ENCODE measurements at places on chromosomes 2 and 18.

DNA sequence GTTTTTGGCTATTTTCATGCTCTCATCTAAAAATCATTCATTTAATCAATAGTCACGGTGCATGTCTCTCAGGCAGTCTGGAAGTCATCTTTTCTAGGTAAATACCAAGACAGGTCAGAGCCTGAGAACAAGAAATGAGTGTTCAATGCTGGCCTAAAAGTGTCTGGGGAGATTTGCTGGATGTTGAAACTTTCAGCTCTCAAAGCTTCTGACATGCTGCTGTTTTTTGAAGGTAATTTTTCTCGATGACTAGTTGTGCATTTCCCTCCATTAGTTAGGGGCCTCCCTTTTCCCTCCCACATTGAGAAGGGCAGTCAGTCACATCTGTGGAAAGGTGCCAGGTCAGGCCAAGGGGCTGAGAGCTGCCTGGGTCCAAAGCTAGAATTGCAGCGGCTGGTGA, 115.6 kb downstream of the LPIN1 start:
- no peak overlapping the region for H3K27ac ChIP-seq
- peaks cover 9% of the 10 kb centered on the region for H3K4me1 ChIP-seq
- H3K27me3 ChIP-seq, result no peaks in the 10 kb centered on the region
- DNase-seq, result no peak
- H3K4me3 ChIP-seq, result no peak overlapping the region

DNA sequence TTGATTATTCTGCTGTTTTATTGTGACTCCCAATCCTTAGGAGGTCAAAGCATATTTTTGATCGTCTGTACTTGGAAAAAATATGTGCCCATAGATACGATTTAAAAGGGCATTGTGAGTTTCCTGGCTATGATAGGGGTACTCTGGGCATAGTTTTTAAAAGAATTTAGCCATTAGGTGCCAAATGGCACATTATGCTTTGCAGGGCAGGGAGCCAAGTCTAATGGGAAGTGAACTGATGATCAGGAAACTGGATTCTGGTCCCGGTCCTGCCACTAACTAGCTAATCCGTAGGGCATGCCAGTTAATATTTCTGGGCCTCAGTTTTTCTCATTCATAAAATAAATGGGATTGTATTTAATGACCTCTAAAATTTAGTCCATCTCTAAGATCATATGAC, 189.3 kb downstream of the LTBP1 start:
- H3K4me3 ChIP-seq, result no peak overlapping the region
- no peak for DNase-seq
- H3K36me3 ChIP-seq, result no peaks in the 10 kb centered on the region
- no peak overlapping the region for H3K27ac ChIP-seq
- peaks cover 27% of the 10 kb centered on the region for H3K27me3 ChIP-seq

GRCh38 chr18:62024983-62025382, 132.2 kb upstream of the RNF152 start:
- no peak for DNase-seq
- no peaks in the 10 kb centered on the region for H3K36me3 ChIP-seq
- peaks cover 22% of the 10 kb centered on the region for H3K27me3 ChIP-seq
- H3K27ac ChIP-seq, result no peak overlapping the region

- DNase-seq, result no peak
- H3K27ac ChIP-seq, result no peak overlapping the region
- H3K27me3 ChIP-seq, result peaks cover 19% of the 10 kb centered on the region
- no peaks in the 10 kb centered on the region for H3K36me3 ChIP-seq
- H3K4me1 ChIP-seq, result peaks cover 6% of the 10 kb centered on the region
These were observed 191.4 kb downstream of the SS18 start for GRCh38 chr18:25898965-25899364.

- no peak overlapping the region for H3K27ac ChIP-seq
- no peaks in the 10 kb centered on the region for H3K27me3 ChIP-seq
- H3K36me3 ChIP-seq, result no peaks in the 10 kb centered on the region
- H3K4me1 ChIP-seq, result no peaks in the 10 kb centered on the region
These were observed 13.0 kb upstream of the IL1RN start for GRCh38 chr2:113114224-113114945.

- no peaks in the 10 kb centered on the region for H3K27me3 ChIP-seq
- no peaks in the 10 kb centered on the region for H3K36me3 ChIP-seq
- DNase-seq, result no peak
- H3K4me1 ChIP-seq, result no peaks in the 10 kb centered on the region
- no peak overlapping the region for H3K4me3 ChIP-seq
These were observed 371.6 kb upstream of the LRP1B start for GRCh38 chr2:142502402-142502801.

DNA sequence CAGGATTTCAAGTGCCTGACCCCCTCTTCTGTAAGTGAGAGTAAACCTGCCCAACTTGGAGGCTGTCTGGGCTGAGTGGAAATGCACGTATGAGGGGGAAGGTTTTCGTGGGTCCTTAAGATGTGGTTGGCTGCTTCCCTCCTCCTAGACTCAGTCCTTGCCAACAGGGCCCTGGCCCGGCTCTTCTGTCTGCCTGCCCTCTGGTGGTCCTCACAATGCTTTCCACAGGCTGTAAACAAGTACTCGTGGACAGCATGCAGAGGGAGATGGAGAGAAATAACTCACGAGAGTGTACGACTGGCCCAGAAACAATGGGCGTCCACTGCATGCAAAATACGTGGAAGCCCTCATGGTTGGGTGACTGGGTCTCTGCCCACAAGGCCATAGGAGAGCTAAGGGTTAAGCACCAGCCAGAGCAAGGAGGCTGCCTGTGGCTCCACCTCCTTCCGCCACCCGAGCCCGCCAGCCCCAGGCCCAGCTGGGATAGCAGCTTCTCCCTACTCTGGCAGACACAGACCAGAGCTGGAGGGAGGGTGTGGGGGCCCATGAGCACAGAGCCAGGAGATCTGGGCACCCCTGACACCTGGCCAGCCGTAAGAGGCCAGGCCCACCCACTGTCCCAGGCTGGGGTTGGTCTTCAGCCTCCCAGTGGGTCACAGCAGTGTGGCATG, 17.0 kb upstream of the ARHGEF4 start:
- DNase-seq, result no peak
- H3K4me3 ChIP-seq, result no peak overlapping the region
- peaks cover 7% of the 10 kb centered on the region for H3K36me3 ChIP-seq
- H3K4me1 ChIP-seq, result peaks cover 11% of the 10 kb centered on the region
- H3K27me3 ChIP-seq, result peaks cover 9% of the 10 kb centered on the region

DNA sequence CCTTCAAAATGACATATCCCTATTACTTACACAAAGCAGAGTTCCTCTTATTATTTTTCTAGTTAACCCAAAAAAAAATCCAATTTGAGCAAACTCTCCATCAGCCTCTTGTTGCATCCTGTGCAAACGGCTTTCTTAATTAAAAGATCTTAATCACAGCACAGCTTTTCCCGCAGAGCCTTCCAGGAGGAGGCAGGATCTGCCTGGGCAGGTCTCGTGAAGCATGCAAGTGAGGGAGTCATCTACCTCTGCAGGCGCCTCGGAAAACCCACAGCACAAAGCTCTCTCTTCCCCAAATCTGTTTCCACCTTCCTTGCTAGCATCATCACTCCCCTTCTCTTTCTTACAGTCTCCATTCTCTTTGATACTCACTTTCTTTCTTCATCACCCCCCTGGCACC, 100.4 kb downstream of the EN1 start:
- H3K27me3 ChIP-seq, result peaks cover 46% of the 10 kb centered on the region
- no peak overlapping the region for H3K27ac ChIP-seq
- no peak for DNase-seq
- H3K36me3 ChIP-seq, result no peaks in the 10 kb centered on the region
- no peak overlapping the region for H3K4me3 ChIP-seq

DNA sequence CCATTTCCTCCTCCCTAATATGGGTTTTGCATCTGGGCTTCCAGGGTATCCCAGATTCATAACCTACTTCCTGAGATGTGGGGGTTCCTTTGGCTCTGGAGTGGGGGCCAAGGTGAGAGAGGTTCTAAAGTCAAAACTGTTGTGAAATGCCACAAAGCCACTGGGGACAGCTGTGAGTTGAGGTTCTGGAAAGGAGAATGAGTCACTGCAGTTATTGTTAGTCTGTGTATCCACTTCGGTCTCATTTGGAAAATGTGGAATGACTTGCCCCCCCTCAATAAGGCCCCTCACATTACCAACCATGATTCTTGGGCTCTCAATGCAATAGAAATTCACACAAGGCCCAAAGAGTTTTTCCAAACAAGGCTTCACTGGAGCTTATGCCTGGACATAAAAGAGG, 51.1 kb upstream of the LGALSL start:
- H3K4me3 ChIP-seq, result no peak overlapping the region
- no peak overlapping the region for H3K27ac ChIP-seq
- H3K4me1 ChIP-seq, result no peaks in the 10 kb centered on the region
- peaks cover 44% of the 10 kb centered on the region for H3K27me3 ChIP-seq

- peak overlapping the region; percentile 0 for H3K27ac ChIP-seq
- H3K4me1 ChIP-seq, result peaks cover 50% of the 10 kb centered on the region
- H3K4me3 ChIP-seq, result no peak overlapping the region
- H3K27me3 ChIP-seq, result no peaks in the 10 kb centered on the region
- H3K36me3 ChIP-seq, result peaks cover 17% of the 10 kb centered on the region
These were observed 15.8 kb downstream of the SERTAD2 start for GRCh38 chr2:64637931-64638330.

GRCh38 chr2:42928161-42928691, 135.8 kb upstream of the HAAO start:
- no peaks in the 10 kb centered on the region for H3K36me3 ChIP-seq
- H3K4me1 ChIP-seq, result no peaks in the 10 kb centered on the region
- H3K27me3 ChIP-seq, result no peaks in the 10 kb centered on the region
- H3K27ac ChIP-seq, result no peak overlapping the region
- no peak for DNase-seq

- no peaks in the 10 kb centered on the region for H3K27me3 ChIP-seq
- no peak overlapping the region for H3K4me3 ChIP-seq
- no peak for DNase-seq
- no peaks in the 10 kb centered on the region for H3K36me3 ChIP-seq
- no peaks in the 10 kb centered on the region for H3K4me1 ChIP-seq
These were observed 183.5 kb downstream of the CBLN2 start for GRCh38 chr18:72360634-72361033.

- no peaks in the 10 kb centered on the region for H3K36me3 ChIP-seq
- H3K27ac ChIP-seq, result no peak overlapping the region
- no peak for DNase-seq
- H3K27me3 ChIP-seq, result peaks cover 79% of the 10 kb centered on the region
These were observed 80.6 kb downstream of the NRP2 start for GRCh38 chr2:205762881-205763280.

- peaks cover 6% of the 10 kb centered on the region for H3K36me3 ChIP-seq
- H3K4me3 ChIP-seq, result no peak overlapping the region
- H3K27me3 ChIP-seq, result no peaks in the 10 kb centered on the region
- DNase-seq, result no peak
These were observed 62.6 kb downstream of the EMX1 start for GRCh38 chr2:72979896-72980295.

- no peaks in the 10 kb centered on the region for H3K27me3 ChIP-seq
- H3K4me1 ChIP-seq, result peaks cover 92% of the 10 kb centered on the region
- H3K27ac ChIP-seq, result peak overlapping the region; percentile 97
These were observed 103.5 kb downstream of the ANKRD44 start for GRCh38 chr2:197207106-197207505.

DNA sequence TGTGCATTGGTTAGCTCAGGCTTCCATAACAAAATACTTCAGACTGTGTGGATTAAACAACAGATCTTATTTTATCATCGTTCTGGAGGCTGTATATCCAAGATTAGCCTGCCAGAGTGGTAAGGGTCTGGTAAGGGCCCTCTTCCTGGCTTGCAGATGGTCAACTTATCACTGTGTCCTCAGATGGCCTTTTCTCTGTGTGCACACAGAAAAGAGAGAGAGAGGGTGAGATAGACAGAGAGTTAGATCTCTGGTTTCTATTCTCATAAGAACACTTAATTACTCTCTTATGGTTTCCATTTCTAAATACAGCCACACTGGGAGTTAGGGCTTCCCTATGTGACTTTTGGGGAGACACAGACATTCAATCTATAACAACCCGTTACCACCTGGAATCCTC, 1003.5 kb downstream of the TSN start:
- no peaks in the 10 kb centered on the region for H3K27me3 ChIP-seq
- no peaks in the 10 kb centered on the region for H3K36me3 ChIP-seq
- H3K4me1 ChIP-seq, result no peaks in the 10 kb centered on the region
- no peak overlapping the region for H3K4me3 ChIP-seq

DNA sequence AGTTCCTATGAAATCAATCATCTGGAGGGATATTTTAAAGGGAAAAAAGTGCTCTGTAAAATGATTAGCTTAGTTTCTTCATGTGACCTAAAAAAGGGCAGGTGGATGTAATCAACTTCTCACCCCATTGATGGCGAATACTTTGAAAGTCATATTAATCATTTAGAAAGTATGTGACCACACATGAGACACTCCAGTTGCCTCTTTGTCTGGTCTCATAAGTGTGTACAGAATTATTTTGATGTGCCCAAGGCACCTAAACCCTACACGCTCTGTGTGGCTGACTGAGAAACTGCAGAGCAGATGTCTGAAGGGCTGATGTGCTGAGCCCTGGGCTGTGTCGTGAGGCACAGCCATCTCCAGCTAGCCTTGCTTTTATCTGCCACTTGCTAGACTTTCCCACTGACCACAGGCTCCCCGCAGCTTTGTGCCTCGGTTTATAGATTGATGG, 26.9 kb downstream of the SGPP2 start:
- no peaks in the 10 kb centered on the region for H3K36me3 ChIP-seq
- no peak overlapping the region for H3K4me3 ChIP-seq
- no peaks in the 10 kb centered on the region for H3K27me3 ChIP-seq
- DNase-seq, result no peak
- no peak overlapping the region for H3K27ac ChIP-seq

GRCh38 chr2:237598468-237599208, 8.1 kb upstream of the RAB17 start:
- no peaks in the 10 kb centered on the region for H3K27me3 ChIP-seq
- H3K27ac ChIP-seq, result peak overlapping the region; percentile 63
- no peak for DNase-seq
- H3K36me3 ChIP-seq, result no peaks in the 10 kb centered on the region

GRCh38 chr2:182911813-182912517, 45.5 kb upstream of the FRZB start:
- H3K27ac ChIP-seq, result no peak overlapping the region
- no peaks in the 10 kb centered on the region for H3K4me1 ChIP-seq
- no peaks in the 10 kb centered on the region for H3K36me3 ChIP-seq
- no peaks in the 10 kb centered on the region for H3K27me3 ChIP-seq
- DNase-seq, result no peak

DNA sequence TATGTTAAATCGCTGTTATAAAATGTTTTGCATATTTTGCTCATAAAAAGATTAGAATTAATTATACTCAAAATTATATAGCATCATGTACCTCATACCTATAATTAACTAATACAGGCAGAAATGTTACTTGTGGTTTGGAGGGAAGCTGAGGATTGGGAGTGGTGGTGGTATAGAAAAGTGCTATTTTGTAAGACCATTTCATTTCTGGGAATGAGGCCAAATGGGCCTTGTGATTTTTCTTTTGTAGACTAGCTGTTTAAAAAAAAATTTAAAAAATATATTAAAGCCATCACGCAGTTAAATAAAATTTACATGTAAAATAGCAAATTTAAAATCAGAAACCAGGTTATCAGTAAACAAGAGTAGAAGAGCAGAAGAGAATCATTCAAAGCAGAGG, 560.8 kb upstream of the FAM98A start:
- H3K36me3 ChIP-seq, result no peaks in the 10 kb centered on the region
- no peaks in the 10 kb centered on the region for H3K27me3 ChIP-seq
- no peak for DNase-seq
- no peak overlapping the region for H3K4me3 ChIP-seq

GRCh38 chr18:73842795-73843394, 304.7 kb downstream of the FBXO15 start:
- DNase-seq, result no peak
- H3K4me3 ChIP-seq, result peak overlapping the region; percentile 42
- peaks cover 11% of the 10 kb centered on the region for H3K27me3 ChIP-seq
- H3K27ac ChIP-seq, result no peak overlapping the region
- H3K36me3 ChIP-seq, result peaks cover 2% of the 10 kb centered on the region

Measured in central memory CD8-positive, alpha-beta T cell (primary cell).